ENCODE measurements at places on chromosomes 11 and 22.
A peak's percentile ranks its signal among the peaks of the same experiment; 100 is the strongest.

DNA sequence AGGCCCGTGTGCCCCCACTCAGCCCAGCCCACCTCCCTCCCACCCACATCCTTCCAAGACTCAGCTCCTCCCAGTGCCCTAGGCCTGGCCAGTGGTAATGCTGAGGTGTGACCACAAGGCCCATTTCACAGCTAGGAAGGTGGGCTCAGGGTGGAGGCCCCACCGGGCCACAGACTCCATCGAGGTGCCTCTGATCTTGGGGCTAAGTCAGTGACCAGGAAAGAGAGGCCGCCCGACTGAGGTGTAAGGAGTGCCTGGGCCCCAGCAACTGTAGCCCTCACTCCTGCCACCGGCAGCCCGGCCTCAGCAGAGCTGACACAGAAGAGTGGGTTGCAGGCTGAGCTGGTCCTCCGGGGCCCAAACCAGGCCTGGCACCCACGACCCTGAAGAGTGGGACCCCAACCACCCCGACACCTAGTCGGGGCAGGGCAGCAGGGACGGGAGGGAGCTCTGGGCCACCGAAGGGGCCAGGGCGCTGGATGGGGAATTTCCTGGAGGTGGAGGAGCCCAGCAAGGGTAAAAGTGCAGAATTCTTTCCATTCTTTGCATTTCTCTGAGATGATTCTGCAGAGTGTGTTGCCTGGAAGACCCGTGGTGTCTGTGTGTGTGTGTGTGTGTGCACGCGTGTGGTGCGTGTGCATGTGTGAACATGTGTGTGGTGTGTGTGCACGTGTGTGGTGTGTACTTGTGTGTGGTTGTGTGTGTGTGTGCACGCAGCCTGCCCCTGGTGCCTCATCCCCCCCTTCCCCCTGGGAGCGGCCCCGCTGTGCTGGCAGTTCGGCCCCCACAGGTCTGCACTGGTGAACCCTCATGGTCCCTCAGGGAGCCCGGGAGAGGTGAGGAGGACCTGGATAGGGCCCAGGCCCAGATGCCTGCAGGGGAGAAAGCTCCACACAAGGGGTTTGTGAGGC is 8.3 kb upstream of the PIM3 start:
- no peak for DNase-seq

DNA sequence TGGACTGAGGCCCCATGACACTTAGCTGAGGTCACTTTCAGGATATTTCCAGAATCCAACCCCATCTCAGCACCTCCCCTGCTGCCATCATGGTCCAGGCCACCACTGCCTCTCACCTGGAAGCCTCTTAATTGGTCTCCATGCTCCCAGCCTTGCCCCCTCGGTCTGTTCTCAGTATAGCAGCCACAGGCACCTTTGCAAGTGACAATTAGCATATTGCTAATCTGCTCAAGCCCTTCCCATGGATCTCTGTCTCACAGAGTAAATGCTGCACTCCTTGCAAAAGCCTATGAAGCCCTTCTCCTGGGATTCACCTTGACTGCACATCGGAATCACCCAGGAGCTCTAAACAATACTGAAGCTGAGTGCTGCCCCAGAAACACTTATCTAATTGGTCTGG is 93.5 kb upstream of the CSNK2A3 start:
- DNase-seq, result no peak

DNA sequence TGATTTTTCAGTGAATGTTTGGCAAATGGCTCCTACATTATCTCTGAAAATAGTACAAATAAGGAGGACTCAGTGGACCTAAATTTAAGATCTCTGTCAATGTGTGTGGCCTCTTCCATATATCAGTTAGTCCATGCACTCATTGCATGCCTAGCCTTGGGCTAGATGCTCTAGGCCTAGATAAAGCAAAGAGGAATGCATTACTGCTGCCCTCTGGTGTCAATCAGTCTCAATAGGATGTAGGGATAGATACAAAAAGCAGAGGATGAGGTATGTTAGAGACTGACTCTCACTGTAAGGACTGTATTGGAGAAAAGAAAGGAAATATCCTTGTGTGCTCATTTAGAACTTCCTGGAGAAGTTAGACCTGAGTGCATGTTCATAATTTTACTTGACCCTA is 42.0 kb downstream of the MS4A2 start:
- peak; percentile 91 for DNase-seq

DNA sequence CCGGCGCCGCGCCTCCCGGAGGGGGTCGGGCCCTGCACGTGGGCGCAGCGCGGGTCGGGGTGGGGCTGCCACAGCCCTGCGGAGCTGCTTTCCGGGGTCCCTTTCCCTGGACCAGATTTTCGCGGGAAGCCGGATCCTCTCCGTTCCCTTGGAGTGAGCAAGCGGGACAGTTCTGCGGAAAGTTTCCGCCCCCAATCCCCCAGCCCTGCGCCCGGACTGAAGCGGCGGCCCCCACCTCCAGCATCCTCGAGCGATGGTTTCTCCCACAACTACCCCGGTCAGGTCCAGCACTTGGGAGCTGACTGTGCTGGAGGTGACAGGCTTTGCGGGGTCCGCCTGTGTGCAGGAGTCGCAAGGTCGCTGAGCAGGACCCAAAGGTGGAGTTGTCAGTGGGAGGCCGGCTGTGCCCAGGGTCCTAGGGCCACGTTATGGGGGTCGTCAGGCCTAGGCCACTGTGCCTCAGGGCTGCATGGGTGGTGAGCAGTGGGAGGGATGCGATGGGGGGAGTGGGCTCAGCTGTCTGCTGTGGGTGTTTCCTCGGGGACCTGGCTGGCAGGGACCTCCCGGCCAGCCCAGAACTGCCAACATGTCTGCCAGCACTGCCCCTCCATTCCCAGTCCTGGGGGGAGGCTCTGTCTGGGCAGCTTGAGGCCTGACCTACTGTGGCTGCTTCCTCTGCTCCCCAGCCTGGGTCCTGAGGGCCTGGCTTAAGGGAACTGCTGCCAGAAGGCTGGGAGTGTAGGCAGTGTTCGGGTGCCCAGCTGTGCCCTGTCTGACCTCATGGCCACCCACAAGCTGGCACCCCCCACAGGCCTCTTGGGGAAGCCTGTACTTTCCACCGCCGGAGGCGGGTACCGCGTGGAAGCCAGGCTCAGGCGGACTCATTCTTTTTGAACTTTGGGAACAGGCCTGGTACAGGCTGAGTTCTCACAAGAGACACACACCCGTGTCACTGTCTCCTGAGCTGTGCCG is 726 bp downstream of the ST3GAL4 start:
- peak; percentile 57 for DNase-seq

- no peak for DNase-seq
These were observed 3.0 kb upstream of the SIGIRR start for GRCh38 chr11:417652-418342.

DNA sequence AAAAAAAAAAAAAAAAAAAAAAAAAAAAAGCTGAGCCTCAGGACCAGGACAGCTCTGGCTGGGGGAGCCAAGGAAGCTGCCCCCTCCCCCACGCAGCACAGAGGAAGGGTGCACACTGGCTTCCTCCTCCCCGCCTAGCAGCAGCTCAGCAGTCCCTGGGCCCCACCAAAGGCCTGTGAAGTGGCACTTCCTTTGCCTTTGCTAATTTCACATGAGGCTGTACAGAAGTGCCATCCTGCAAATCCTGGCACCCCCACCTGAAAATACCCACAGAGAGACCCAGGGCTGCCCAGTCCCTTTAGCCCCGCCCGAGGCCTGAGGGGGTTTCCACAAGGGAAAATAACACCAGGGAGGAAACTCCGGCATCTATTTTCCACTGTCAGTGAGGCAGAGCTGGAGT is 3.9 kb downstream of the RHOG start:
- DNase-seq, result peak; percentile 66

GRCh38 chr22:47337161-47337621 is 574.7 kb downstream of the TBC1D22A start:
- peak; percentile 15 for DNase-seq

GRCh38 chr11:103958475-103959215 is 77.8 kb upstream of the DDI1 start:
- no peak for DNase-seq

- no peak for DNase-seq
These were observed 25.4 kb upstream of the MYO18B start for GRCh38 chr22:25716637-25717036.

DNA sequence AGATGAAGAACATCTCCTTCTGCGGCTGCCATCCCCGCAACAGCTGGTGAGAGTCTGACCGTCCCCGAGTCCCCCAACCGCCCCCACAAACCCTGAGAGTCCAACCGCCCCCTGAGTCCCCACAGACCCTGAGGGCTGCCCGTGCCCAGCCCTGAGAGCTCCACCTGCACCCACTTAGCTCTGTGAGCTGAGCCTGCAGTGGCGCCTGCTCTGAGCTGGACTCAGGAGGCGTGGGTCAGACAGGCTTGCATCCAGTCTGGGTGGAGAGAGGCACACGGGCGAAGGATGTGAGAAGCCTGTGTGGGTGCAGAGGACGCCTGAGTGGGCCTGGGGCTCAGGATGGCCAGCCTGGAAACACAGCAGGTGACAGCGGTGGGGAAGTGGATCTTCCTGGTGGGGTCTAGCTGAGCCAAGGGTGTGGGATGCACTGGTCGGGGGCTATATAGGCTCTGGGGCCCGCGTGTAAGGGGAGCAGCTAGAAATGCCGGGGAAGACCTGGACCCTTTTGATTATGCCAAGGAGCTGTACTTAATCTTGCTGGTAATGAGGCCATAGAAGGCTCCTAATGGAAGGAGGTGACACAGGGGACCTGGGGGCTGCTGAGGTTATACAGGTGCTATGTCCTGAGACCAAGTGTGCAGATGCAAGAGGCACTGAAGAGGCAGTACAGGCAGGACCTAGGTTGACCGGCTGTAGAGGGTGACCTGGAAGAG is 6.5 kb downstream of the MAPK8IP2 start:
- DNase-seq, result no peak

DNA sequence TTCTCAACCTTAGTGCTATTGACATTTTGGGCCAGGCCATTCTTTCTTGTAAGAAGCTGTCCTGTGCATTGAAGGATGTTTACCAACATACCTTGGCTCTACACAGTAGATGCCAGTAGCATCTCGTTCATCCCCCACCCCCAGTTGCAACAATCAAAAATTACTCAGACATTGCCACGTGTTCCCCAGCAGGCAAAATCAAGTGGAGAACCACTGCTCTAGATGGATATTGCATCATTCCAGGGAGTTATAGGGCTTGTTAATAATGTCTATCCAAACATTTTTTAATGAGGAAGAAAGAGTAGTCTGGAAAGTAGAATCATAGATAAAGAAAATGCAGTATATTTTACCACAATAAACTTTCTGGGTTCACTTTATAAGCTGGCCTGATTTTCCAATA is 64.1 kb downstream of the PRMT3 start:
- no peak for DNase-seq

GRCh38 chr11:117171404-117172061 is 7.0 kb upstream of the SIDT2 start:
- DNase-seq, result peak; percentile 66

GRCh38 chr11:16011396-16011795 is 344.9 kb downstream of the SOX6 start:
- DNase-seq, result no peak

DNA sequence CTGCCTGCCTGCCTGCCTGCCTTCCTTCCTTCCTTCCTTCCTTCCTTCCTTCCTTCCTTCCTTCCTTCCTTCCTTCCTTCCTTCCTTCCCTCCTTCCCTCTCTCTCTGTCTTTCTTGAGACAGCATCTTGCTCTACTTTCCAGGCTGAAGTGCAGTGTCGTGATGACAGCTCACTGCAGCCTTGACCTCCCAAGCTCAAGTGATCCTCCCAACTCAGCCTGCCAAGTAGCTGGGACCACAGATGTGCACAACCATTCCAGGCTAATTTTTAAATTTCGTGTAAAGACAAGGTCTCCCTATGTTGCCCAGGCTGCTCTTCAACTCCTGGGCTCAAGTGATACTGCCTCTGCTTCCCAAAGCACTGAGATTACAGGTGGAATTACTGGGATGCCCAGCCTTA is 328.2 kb upstream of the SORL1-AS1 start:
- DNase-seq, result no peak

GRCh38 chr11:73381589-73381988 is 5.4 kb downstream of the RELT start:
- DNase-seq, result peak; percentile 63

DNA sequence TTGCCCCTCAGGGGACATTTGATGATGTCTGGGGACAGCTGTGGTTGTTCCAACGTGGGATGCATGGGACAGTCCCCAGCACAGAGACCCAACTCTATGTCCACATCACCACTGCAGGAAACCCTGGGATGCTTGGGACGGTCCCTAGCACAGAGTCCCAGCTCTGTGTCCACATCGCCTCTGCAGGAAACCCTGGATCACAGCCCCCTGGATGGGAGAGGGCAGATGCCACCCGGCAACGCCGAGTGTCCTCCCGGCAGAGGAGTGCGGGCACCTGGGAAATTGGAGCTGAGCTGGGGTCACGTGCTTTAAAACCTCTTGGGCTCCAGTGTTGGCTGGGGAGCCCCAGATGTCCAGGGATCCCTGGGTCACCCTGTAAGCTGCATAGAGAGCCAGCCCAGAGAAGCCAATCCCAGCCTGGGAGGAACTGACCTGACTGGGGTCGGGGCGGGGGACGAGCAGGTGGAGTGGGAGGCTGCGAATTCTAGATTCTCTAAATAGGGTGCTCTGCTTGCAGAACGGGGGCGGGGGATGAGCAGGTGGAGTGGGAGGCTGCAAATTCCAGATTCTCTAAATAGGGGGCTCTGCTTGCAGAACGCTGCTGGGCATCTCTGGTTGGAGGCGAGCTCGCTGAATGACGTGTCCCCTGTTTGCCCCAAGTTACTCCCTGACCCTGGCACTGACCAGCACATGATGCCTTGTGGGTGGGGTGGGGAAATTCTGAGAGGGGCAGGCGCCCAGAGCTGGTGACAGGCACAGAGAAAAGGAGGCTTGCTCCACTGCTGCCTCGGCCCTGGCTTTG is 1197.8 kb downstream of the BRD1 start:
- DNase-seq, result no peak

GRCh38 chr11:62008193-62008592 is 40.8 kb upstream of the FTH1 start:
- DNase-seq, result no peak

DNA sequence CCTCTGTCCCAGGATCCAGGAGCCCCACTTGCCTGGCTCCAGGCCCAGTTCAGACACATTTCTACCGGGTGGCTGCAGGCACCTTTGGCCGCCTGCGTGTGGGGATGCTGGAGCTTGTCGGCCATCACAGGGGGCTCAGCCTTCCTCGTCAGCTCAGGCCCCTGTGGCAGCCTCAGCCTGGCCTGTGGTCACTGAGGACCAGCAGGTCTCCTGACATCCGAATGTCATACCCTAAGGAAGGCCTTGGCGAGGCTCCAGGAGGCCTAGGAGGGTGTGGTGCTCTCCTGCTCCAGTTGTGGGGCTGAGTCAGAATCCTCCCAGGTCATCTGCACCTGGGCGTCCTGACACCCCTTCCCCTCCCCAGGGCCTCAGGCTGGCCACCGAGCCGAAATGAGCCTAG is 14.9 kb upstream of the SOX10 start:
- DNase-seq, result peak; percentile 29

DNA sequence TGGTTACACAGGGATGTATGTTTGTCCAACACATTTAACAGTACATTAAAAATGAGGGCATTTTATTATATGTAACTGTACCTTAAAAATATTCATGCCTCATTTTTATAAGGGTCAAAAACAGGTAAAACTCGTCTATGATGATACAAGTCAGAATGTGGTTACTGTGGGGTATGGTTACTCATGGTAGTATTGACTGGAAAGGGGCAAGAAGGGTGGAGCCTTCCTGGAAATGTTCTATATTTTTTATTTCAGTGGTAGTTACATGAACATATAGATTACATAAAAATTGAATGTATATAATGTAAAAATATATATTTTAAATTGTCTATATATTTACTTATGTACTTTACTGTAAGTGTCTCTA is 99.8 kb downstream of the STIM1 start:
- no peak for DNase-seq

GRCh38 chr11:122843281-122844141 is 5.2 kb downstream of the CRTAM start:
- DNase-seq, result no peak
